ENCODE measurements at places on chromosomes 3 and 15.
A peak's percentile ranks its signal among the peaks of the same experiment; 100 is the strongest.

DNA sequence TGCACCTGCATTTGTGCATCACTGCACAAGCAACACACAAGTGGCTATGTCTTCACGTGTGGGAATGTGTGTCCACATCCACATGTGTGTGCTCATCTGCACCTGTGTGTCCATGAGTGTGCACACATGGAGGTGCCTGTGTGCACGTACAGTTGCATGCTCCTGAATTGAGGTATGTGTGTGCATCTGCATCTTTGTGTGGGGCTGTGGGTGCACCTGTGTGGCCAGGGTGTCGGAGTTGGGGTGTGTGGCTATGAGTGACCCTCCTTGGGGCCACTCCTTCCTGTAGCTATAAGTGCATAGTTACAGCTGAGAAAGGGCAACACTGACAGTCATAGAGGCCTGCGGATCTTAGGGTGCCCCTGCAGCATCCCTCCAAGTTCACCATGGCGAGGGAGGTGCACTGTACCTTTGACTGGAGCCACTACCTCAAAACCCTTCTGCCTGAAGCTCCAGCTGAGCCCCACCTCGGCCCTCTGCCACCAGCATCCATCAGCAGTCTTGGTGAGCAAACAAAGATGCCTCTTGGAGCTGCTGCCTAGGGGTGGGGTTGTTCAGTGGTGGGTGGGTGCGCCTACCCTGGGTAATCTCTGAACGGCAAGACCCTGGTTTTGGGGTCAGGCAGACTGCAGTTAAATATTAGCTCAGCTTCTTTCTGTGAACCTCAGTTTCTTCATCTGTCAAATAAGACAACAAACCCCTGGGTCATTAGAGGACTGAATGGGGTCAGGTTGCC is 5.2 kb upstream of the HHATL start:
- DNase-seq = no peak

DNA sequence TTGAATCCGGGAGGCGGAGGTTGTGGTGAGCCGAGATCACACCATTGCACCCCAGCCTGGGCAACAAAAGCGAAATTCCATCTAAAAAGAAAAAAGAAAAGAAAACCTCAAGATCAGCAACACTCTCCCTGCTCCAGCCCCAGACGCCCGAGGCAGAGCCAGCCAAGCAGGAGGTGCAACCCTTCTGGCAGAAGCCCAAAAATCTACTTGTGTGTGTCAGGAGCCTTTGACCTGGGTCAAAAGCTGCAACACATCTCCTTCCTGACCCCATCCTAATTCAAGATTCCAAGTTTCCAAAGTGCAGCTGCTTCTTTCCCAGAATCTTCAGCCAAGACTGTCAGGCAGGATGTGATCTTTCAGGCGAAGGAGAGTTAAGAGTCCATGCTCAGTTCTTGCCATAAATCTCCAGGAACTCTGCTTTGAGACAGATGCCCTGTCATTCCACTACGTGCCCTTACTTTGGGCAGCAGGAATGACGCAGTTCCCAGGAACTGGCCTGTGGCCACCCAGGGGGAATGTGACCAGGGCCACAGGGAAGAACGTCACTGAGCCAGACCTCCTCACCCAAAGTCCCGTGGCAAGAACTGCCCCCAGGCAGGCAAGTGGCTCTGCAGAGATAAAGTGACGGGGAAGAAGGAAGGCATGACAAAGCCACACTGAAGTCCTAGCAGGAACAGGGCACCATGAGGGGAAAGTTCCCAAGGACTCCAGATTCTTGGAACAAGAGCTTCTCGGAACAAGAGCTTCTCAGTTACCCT is 39.4 kb downstream of the SH3BP5 start:
- no peak for DNase-seq

GRCh38 chr3:78994174-78995027 is 773.4 kb downstream of the ROBO1 start:
- DNase-seq = no peak

DNA sequence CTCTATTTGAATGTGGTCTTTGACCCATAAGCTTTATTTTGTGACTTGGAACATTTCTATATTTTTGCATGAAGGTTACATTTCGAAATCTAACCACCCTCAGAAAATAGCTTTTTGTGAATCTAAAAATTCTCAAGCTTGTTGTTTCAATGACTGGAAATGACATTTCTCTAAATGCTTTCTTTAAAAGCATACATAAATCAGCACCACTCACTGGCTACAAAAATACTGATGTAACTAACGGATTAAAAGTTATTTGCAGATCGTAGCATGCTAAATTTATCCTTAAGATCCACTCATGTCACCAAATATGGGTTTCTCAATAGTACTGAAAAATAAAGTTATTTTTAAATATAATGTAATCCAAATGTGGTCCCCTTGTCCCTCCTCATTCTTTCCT is 55.2 kb upstream of the ACAN start:
- DNase-seq = no peak

DNA sequence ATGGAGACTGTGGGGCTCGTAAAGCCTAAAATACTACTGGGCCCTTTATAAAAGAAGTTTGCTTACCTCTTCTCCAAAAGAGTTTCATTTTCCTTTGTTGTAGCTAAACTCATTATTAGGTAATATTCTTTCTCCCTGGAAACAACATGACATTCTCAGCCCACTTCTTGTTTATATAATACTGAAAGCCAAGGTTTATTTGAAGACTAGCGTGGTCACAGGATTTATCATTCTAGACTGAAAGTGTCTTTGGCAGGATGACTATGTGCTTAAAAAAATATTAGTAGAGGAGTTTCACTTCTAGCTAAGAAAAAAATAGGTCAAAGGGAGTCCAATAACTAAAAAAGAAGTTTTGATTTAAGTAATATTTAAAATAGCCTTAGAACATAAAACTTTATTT is 1085.2 kb upstream of the CADM2 start:
- DNase-seq = no peak

- no peak for DNase-seq
Observed at GRCh38 chr3:188559856-188560255, 405.9 kb downstream of the LPP start.

DNA sequence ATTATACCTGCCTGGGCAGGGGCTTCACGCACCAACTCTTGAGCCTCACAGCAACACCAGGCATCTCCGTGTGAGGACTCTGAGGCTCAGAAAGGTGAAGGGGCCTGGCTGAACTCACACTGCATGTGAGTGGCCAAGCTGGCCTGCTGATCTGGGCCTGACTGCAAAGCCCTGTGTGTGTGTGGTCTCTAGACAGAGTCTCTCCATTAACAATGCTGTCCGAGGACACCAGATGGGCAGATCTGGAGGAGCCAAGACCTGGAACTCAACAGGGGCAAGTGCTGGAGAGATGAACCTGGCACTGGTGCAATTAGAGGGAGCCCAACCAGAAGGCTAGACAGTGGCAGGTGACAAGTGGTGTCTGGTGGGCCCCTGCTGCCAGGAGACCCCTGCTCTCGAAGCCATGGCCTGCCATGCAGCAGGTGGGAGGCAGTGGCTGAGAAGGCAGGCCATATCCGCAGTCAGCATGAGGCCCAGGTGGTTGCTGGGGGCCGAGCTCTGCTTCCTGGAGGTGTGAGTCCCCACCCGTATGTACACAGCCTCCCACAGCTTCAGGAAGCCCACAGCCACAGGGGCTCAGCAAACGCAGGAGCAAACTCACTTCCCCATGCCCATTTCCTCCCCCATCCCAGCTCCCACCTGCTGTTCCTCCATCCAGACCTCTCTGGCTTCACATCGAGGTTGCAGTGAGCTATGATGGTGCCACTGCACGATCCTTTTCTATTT is 39.0 kb downstream of the CYP11A1 start:
- DNase-seq = no peak

GRCh38 chr3:65342084-65342683 is 654.4 kb upstream of the ADAMTS9 start:
- peak; percentile 55 for DNase-seq

DNA sequence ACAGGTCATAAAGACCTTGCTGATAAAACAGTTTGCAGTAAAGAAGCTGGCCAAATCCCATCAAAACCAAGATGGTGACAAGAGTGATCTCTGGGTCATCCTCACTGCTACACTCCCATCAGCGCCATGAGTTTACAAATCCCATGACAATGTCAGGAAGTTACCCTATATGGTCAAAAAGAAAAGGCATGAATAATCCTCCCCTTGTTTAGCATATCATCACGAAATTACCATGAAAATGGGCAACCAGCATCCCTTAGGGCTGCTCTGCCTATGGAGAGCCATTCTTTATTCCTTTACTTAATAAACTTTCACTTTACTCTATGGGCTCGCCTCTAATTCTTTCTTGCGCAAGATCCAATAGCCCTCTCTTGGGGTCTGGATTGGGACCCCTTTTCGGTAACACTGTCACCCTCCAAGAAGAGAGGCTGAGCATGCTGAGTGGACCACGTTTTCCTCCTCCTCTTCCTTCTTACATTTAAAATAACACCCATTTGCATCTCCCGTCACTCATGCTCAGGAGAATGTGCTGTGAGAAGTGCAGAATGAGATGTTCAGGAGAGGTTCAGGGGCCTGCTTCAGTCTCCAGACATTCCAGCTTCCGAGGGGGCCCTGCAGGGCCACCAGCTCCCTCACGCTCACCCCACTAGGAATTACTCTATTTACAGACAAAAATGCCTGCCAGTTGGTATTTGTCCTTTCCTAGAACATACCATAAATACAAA is 47.3 kb downstream of the NSMCE3 start:
- no peak for DNase-seq

DNA sequence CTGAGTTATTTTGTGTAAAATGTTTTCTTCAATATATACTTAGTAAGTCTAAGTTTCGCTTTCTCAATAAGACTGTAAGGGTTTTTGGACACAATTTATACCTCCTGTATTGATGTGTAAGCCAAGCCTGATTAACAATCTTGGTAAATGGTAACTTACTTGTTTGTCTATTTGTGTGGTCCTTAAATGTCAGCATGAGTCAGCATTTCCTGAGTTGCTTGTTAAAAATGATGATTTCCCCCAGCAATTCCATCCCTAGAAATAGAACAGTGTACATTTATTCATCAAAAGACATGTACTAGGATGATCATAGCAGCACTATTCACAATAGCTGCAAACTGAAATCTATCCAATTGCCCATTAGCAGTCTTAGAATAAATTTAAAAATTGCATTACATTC is 53.4 kb upstream of the LRIG1 start:
- no peak for DNase-seq

GRCh38 chr15:88274553-88275460 is 18.3 kb upstream of the NTRK3 start:
- DNase-seq = peak; percentile 28

- no peak for DNase-seq
Observed at GRCh38 chr15:49023354-49023753, 22.9 kb downstream of the SECISBP2L start.

DNA sequence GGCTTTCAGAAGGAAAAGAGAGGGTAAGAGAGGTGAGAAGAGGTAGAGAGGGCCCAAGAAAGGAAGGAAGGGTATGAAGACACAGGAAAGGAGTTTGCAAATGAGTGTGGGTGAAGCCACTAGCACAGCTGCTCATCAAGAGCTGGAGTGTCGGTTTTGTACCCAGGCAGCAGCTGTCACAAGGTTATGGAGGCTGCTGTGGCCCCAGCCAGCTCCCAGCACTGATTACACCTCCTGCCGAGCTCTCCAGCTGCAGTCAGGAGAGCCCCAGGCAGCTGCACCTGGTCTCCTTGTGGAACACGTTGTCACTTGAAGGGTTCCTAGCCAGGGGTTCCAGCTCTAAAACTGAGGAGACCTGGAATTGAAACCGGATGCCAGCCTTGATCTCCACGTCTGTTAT is 60.4 kb upstream of the CHD2 start:
- DNase-seq = no peak

DNA sequence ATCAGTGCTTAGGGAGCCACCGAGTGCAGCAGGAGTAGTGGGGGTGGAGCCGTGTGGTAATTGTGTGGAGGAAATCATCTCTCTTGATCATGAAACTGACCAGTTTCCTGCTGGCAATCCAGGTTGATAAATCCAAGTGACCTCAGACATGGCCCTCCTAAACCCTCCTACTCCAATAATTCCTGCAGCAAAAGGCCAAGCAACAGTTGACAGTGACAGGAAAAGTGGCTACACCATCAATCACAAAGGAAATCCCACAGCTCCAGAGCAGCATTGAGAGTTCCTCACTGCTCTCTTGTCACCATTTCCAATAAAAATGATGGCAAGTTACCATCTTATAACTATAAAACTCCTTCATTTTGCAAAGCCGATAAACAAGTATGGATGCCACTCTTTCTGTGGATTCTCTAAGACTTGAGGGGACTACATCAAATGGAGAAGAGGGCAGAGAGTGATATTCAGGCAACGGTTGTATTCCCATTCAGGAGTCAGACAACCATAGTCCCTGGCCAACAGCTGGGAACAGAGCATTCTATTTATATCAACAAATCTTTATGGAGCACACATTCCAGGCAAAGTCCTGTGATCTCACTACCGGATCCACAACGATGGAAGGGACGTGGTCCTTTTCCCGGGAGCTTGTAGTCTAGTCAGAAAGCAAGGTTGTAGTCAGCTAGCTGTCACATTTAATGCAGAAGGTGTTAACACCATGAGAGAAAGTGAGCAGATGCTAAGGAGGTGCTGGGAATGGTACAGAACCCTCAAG is 312.5 kb upstream of the CTNNB1 start:
- no peak for DNase-seq

- DNase-seq = no peak
Observed at GRCh38 chr3:133238015-133238414, 161.8 kb upstream of the BFSP2 start.

- DNase-seq = no peak
Observed at GRCh38 chr15:58362262-58362922, 69.4 kb upstream of the LIPC start.

DNA sequence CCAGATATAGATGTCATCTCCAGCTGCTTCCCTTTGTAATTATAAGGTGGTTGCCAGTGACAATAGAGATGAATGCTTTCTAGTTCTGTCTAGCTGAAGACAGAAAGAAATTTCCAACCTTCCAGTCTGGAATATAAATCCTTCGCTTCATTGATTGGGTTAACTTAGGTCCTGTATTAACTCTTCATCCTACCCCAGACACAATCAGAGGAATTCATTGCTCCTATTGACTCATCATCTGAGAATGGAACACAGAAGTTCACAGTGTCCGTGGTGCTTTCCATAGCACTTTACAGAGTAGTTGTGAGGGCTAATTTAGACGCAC is 241.4 kb downstream of the NFKBIZ start:
- DNase-seq = no peak

- no peak for DNase-seq
Observed at GRCh38 chr3:149283401-149283800, 50.0 kb downstream of the TM4SF18 start.

GRCh38 chr15:76200083-76200465 is 111.2 kb downstream of the ETFA start:
- DNase-seq = no peak

DNA sequence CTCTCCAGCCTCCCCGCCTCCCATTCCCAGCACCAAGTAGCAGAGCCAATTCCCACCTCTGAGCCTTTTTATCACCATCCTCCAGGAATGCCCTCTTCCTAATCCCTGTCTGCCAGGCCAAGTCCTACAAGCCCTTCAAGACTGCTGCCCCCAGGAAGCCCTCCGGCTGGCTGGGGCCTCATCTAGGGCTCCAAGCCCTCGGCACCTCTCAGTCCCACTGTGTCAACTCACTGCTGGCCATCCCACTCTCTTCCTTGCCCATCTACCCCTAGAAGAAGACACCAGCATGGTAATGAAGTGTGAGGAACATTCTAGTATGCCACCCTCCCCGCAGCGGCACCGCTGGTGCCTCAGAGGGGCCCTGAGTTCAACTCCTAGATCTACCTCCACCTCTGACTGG is 10.0 kb upstream of the GRIP2 start:
- no peak for DNase-seq
